Testis (tissue), 5 donors: ENCODE measurements at places on chromosomes 7 and 10. TPM values are rescaled to one million over a fixed set of nuclear protein-coding genes. Genes with fewer than 3 reads are reported as not detected.

Gene OR2A42
- total RNA-seq, result not detected

Gene ZNF25
- 12.7 TPM for total RNA-seq

Gene KAT6B
- 109 TPM for total RNA-seq

- no peak overlapping the region for H3K4me3 ChIP-seq
- H3K36me3 ChIP-seq, result no peaks in the 10 kb centered on the region
- no peak for DNase-seq
- H3K4me1 ChIP-seq, result no peaks in the 10 kb centered on the region
These were observed 183.1 kb upstream of the HDAC9 start for GRCh38 chr7:18312482-18312881.

DNA sequence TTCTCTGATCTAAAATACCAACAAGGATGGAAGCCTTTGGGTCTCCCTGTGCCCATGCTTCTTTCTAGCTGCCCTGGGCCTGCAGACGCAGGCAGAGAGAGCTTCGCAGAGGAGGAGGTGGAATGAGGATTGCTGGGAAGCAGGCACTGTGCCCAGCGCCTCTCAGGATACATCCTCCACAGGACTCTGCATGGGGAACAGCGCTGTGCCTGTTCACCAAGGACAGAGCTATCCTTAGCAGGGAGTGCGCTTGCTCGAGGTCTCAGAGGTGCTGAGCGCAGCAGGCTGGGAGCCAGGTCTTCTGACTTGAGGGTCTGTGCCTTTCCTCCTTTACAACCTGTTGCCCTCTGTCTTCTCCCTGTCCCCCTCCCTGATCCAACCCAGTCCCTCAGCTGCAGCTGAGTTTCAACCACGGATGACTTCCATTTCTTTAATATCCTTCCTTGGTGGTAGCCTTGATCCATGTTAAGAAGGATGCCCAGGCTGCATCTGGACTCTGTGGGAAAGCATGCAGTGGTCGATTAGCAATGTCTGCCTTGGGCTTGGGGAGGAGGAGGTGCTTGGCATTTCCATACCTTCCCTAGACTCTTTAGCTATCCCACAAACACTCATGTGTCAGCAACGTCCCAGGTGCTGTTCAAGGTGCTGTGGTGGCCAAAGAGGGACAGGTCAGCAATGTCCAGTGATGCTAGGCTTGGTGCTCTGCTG, 219.6 kb upstream of the GPR26 start:
- no peak overlapping the region for H3K27ac ChIP-seq
- H3K36me3 ChIP-seq, result no peaks in the 10 kb centered on the region
- H3K4me1 ChIP-seq, result no peaks in the 10 kb centered on the region
- no peak overlapping the region for H3K4me3 ChIP-seq
- DNase-seq, result no peak
- H3K27me3 ChIP-seq, result no peaks in the 10 kb centered on the region

- no peak for DNase-seq
- H3K27me3 ChIP-seq, result no peaks in the 10 kb centered on the region
- H3K27ac ChIP-seq, result no peak overlapping the region
- H3K4me1 ChIP-seq, result no peaks in the 10 kb centered on the region
- H3K36me3 ChIP-seq, result no peaks in the 10 kb centered on the region
These were observed 35.5 kb downstream of the RPS24 start for GRCh38 chr10:78069151-78069550.

DNA sequence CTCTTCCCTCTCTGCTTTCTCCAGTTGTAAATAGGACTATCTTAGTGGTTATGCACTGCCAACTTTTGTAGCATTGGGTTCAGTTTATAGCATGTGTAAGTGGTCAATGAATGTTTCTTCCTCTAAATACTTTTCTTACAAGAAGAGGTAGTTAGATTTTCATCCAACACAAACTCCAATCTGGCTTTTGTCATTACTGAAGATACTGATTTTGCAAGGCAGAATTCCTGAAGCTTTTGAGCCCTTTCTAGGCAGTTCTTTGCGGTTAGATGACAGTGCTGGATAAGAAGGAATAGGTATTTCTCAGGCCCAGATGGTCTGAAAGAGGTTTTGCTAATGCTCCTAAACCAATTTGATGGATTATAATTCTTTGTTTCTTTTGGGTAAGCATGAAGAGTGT, 60.5 kb downstream of the BICC1 start:
- no peaks in the 10 kb centered on the region for H3K36me3 ChIP-seq
- DNase-seq, result no peak
- H3K27me3 ChIP-seq, result no peaks in the 10 kb centered on the region
- H3K4me1 ChIP-seq, result peaks cover 7% of the 10 kb centered on the region
- no peak overlapping the region for H3K4me3 ChIP-seq

DNA sequence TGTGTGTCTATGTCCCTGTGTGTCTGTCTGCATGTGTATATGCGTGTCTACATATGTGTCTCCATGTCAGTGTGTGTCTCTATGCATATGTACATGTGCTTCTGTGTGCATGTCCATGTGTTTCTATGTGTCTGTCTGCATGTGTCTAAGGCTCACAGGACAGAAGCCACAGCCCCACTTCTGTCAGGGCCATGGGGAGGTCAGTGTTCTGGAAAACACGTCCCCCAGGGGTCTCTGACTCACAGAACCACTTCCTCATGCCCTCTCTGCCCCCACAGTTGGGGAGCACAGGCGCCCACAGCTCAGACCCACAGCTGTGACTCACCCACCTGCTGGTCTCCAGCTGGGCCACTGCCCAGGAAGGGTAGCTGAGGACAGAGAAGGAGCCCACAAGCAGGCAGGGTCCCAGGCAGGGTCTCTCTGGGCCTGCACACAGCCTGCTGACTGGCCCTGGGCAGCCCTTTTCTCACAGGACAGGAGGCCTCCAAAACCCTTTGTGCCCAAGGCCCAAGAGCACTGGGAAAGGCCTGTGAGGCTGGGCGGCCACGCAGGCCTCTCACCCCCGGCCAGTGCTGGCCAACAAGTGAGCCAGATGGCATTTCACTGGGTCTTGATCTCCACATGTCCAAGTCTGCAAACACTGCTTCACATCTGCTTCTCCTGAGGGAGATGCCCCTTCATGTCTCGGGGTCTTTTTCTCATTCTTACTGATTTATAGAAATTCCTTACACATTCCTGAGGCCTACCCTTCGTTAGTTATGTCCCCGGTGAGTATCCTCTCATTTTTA, 102.9 kb upstream of the FAM20C start:
- no peak for DNase-seq
- H3K36me3 ChIP-seq, result no peaks in the 10 kb centered on the region
- no peak overlapping the region for H3K27ac ChIP-seq
- peaks cover 5% of the 10 kb centered on the region for H3K4me1 ChIP-seq
- no peak overlapping the region for H3K4me3 ChIP-seq
- no peaks in the 10 kb centered on the region for H3K27me3 ChIP-seq

DNA sequence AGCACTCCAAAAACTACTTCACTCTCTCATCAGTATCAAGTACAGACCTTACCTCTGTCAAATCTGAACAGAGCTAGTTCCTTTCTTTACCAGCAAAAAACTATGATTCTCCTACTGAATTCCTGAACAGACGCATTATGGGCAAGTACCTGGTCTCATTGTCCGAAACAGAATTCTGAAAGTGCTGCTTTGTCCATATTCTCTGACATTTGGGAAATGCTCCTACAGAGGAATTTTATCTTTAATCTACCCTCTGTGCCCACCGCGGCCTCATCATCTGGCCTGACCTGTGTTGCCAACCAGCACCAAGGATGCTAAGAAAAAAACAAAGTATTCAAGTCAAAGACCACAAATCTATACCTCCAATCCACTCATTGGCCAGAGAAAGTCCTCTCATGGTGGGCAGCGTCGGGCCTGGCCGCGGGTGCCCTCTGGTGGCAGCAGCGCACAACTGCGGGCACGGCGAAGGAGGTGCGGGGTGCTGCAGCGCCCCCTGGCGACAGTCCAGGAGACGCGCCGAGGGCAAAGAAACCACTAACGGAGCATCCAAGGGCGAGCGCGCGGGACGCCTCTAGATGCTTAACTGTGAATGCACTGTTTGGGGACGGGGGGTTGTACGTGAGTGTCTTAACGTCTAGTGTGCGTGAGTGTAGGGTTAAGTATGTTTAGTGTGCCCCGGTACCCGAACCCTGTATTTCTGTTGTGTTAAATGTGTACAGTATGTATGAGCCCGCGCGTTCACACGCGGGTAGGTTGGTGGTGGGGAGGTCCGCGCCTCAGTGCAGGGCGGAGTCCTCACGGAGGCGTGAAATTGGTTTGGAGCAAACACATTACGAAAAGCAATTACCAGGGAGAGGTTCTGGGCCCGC, 5.0 kb upstream of the GBX1 start:
- peak; percentile 87 for DNase-seq
- no peaks in the 10 kb centered on the region for H3K27me3 ChIP-seq
- H3K36me3 ChIP-seq, result no peaks in the 10 kb centered on the region

- peak; percentile 73 for DNase-seq
- H3K36me3 ChIP-seq, result no peaks in the 10 kb centered on the region
- H3K4me1 ChIP-seq, result peaks cover 23% of the 10 kb centered on the region
These were observed 871 bp upstream of the GTF2IRD1 start for GRCh38 chr7:74452748-74453321.

- H3K36me3 ChIP-seq, result no peaks in the 10 kb centered on the region
- H3K27ac ChIP-seq, result no peak overlapping the region
- no peaks in the 10 kb centered on the region for H3K27me3 ChIP-seq
These were observed 280.4 kb downstream of the KCNMA1 start for GRCh38 chr10:77357185-77357584.

GRCh38 chr10:1011696-1012095, 14.0 kb downstream of the IDI2 start:
- H3K4me1 ChIP-seq, result peaks cover 2% of the 10 kb centered on the region
- H3K36me3 ChIP-seq, result no peaks in the 10 kb centered on the region
- H3K4me3 ChIP-seq, result no peak overlapping the region
- H3K27me3 ChIP-seq, result no peaks in the 10 kb centered on the region
- DNase-seq, result no peak

GRCh38 chr7:48052748-48053147, 17.4 kb downstream of the C7orf57 start:
- no peaks in the 10 kb centered on the region for H3K36me3 ChIP-seq
- no peak overlapping the region for H3K27ac ChIP-seq
- DNase-seq, result no peak
- no peaks in the 10 kb centered on the region for H3K4me1 ChIP-seq
- no peak overlapping the region for H3K4me3 ChIP-seq
